ENCODE measurements at places on chromosomes 12 and 14.

GRCh38 chr12:14303661-14304155 is 61.8 kb upstream of the ATF7IP start:
- DNase-seq: no peak

GRCh38 chr12:55996715-55997534 is at the start of gene SUOX:
Gene SUOX (plus strand): TSS chr12:55997276. CDS start chr12:56002222, 4,946 bp downstream.
- peak; percentile 96 for DNase-seq

DNA sequence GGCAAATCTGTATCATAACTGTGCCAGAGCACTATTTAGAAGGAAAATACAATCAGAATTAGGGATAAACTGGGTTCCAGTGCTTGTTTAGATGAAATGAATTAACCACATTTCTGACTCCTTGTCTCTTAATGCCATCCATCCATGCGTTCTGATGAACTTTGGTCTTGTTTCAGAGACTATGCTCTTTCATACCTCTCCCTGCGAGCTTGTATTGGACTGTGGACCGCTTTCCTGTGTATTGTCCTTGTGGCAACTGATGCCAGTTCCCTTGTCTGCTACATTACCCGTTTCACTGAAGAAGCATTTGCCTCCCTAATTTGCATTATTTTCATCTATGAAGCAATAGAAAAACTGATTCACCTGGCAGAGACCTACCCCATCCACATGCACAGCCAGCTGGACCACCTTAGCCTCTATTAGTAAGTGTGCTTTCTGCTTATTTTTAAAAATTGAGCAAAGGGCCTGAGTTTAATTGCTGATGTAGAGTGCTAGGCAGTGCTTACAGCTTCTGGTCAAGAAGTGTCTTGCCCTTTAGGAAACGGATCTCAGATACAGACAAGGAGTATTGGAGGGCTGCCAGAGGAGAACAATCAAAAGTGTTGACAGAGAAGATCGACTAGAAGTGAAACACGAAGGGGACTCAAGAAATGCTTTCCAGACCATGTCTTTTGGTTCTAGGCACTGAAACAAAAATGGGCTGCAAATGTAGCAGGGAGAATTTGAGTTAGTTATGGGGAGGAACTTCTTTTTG is 46.7 kb downstream of the SLC4A8 start:
- no peak for DNase-seq

- no peak for DNase-seq
Observed at GRCh38 chr14:60212503-60213371, 36.3 kb upstream of the PPM1A start.

DNA sequence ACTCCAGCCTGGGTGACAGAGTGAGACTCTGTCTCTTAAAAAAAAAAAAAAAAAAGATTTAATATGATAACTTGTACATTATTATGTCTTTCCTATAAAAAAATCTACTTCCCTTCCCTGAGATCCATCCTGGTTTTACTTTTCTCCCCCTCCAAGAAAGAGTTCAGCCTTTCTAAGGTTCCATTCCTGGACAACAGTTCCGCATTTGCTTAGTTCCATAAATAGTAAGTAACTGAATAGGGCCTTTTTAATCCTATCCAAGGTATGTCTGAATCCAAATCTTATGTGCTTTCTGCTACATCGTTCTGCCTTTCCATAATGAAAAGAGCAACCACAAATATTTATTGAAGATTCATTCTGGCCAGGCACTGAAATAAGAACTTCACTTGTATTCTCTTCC is 187.8 kb downstream of the DACT1 start:
- DNase-seq: peak; percentile 37

DNA sequence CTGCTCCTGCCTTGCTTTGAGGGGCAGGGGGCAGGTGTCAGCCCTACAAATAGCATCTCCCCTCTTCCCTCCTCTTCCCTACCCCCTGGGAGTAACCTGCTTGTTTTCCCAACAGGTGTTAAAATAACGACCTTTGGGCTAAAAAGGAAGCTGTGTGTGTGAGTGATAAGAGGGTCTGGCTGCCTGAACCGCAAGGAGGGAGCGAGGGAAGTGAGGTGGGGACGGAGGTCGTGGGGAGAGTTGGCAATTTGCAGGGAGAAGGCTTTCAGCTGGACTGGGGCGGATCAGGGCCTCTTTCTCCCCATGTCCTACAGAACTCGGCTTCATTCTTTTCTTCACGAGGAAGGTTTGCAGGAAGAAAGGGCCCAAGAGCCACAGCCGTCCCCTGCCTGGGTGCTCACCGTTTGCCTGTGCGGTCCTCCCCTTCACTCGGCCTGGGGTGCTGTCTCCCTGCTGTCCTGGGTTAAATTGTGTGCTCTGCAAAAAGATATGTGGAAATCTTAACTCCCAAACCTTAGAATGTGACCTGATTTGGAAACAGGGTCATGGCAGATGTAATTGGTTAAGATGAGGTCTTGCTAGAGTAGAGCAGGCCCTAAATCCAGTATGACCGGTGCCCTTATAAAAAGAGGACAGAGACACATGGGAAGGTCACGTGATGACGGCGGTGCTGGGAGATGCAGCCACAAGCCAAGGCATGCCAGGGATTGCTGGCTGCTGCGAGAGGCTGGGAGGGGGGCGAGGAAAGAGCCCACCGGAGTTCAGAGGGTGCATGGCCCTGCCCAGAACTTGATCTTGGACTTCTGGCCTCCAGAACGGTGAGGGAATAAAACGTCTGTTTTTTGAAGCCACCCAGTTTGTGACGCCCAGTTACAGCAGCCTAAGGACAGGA is 38.7 kb upstream of the NCOR2 start:
- no peak for DNase-seq

DNA sequence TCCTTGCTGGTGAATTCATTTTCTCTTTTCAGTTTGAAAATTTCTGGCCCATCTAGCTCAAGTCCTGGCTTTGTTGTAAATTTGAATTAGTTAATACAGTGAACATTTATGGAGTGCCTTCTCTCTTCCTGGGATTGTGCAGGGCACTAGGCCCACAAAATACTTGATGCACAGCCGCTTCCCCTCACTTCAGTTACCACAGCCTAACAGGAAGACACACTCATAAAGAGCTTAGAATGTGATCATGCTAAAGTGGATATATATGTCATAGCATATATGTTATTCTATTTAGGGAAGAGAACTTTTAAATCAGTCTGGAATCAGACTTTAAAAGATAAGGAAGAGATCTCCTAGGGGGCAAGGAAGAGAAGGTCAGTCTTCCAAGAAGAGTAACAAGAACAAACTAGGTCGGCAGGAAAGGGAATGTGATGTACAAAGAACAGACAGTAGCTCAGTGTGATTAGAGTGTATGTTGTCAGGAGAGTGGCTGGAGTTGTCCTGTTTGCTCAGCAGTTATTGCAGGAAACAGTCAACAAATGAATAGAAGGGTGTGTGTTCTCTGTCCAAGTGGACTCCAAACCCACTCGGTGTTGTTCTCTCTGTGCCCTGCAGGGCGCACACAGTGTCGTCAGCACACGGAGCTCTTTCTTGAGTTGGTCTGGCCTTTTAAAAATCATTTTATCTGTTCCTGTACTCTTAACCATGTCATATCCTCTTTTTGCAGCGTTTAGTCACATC is 74.4 kb downstream of the DAAM1 start:
- no peak for DNase-seq

DNA sequence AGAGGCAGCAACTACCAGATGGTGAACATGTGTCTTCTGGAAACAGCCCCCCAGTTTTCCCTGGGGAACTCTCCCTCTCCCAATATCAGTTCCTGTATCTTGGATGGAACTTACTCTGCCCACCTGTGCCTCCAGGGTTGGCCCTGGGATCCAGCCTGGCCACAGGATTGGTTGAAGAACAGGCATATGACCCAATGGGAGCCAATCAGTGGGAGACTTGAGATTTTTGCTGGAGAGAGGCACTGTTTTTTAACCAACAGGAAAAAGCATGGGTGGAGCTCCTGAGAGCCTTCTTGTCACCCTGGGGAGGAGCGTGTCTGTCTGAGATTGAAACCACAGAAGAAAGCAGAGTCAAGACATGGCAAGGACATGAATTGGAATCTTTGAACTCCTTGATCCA is 33.6 kb upstream of the COX6A1 start:
- peak; percentile 57 for DNase-seq

- DNase-seq: no peak
Observed at GRCh38 chr14:61499991-61500390, 178.6 kb downstream of the PRKCH start.

GRCh38 chr12:22923768-22924167 is 298.8 kb downstream of the ETNK1 start:
- no peak for DNase-seq

DNA sequence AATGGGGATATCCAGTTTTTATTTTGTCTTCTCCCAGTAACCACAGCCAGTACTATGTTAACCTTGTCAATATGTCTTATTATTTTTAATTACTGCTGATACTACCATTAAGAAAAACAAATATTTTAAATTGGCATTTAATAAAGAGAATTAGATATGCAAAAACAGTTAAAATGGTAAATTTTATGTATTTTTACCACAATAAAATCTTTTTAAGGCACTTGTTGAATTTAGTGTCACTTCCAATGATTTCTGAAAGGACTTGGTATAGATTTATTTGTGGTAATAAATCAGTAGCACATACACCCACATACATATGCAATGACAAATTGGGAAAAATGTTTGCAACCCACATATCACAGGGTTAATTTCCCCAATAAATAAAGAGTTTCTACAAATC is 14.0 kb downstream of the CDKN1B start:
- DNase-seq: no peak

DNA sequence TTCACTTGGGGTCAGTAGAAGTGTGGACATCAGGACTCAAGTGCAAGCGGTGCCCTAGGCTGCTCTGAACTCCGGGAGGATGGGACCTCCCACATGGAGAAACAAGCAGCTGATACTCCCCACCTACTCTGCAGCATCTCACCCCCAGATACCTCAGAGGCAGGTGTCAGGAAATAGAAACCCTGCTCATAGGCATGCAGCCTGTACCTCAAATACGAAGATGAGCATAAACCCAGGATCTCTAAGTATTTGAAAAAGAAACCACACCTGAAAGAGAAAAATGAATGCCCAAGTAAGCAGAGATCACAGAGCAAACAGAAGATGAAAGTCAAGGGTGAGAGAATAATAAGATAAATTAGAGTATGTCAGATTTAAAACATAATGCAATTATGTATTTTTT is 75.6 kb upstream of the WSCD2 start:
- DNase-seq: no peak

DNA sequence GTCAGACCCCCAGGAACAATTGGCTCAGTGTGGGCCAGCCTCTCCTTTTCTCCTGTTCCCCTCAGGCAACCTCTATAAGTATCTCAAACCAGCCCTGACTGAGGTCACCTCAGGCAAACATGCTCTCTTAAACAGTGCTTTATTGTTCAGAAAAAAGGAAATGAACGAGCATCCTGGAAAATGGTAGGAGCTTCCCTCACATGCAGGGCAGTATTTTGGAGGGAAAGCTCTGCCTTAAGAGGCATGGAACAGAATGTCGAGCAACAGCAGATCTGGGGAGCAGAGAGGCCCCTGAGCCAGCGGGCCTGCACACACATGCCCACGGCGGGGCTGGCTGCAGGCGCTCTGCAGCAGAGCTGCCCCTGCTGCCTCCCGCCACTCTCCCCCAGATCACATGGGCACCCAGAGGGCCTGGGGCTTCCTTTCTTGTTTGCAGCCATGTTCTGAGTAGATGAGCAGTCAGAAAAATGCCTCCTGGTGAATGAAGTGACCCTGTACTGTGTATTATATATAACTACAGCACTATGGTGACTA is 42.0 kb downstream of the MOK start:
- DNase-seq: peak; percentile 70

Data from SK-N-DZ (cell line).